ENCODE measurements at places on chromosomes 6 and 20.

DNA sequence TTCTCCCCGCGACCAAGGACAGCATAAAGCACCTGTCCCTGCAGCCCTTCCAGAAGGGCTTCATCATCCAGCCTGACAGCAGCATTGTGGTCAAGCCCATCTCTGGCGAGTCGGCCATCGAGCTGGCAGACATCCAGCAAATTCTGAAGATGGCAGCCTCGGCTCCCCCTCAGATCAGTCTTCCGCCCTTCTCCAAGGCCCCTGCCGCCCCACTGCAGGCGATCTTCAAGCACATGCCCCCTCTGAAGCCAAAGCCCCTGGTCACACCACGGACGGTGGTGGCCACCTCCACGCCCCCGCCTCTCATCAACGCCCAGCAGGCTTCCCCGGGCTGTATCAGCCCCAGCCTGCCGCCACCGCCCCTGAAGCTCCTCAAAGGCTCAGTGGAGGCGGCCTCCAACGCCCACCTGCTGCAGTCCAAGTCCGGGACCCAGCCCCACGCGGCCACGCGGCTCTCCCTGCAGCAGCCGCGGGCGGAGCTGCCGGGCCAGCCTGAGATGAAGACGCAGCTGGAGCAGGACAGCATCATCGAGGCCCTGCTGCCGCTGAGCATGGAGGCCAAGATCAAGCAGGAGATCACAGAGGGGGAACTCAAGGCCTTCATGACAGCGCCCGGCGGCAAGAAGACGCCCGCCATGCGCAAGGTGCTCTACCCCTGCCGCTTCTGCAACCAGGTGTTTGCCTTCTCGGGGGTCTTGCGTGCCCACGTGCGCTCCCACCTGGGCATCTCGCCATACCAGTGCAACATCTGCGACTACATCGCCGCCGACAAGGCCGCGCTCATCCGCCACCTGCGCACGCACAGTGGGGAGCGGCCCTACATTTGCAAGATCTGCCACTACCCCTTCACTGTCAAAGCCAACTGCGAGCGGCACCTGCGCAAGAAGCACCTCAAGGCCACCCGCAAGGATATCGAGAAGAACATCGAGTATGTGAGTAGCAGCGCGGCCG is 83.3 kb downstream of the SSR1 start:
- DNase-seq: no peak

- no peak for DNase-seq
These were observed 156.1 kb upstream of the RIMS1 start for GRCh38 chr6:71730284-71730683.

DNA sequence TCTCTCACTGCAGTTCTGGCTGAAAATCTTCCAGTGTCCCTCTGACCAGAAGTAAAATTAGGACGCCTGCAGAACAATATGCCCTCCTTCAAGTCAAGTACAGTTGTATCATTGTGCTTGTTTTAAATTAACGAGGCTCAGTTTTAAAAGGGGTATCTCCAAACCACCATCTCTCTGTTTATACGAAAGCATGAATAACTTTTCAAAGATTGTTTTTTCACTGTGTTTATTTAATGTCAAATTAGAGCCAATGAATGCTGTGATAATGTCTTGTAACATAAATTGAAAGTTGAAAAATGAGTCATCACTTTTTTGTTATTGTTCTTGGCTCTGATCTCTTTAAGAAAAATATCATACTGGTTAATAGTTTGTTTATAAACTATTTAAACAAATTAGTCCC is 230.7 kb upstream of the THEMIS start:
- no peak for DNase-seq

GRCh38 chr20:62588458-62589149 is 53.7 kb upstream of the SLCO4A1 start:
- no peak for DNase-seq

- DNase-seq: no peak
These were observed 36.7 kb downstream of the IMPG1 start for GRCh38 chr6:76035713-76036112.
